Activated gamma-delta T cell treated with anti-CD3 and anti-CD28 coated beads, Interleukin-2, amount 50 U/mL, for 16 hours (primary cell): ENCODE measurements at places on chromosomes 7 and 10.

GRCh38 chr7:71229148-71229547 is 97.2 kb downstream of the GALNT17 start:
- no peak for DNase-seq

- DNase-seq, result no peak
These were observed 581.4 kb upstream of the FOXK1 start for GRCh38 chr7:4100691-4101090.

- DNase-seq, result no peak
These were observed 65.6 kb upstream of the PCGF5 start for GRCh38 chr10:91154842-91155241.

GRCh38 chr10:69864321-69864720 is 62.6 kb downstream of the COL13A1 start:
- DNase-seq, result no peak

GRCh38 chr7:12783421-12784095 is 96.1 kb downstream of the ARL4A start:
- no peak for DNase-seq
